ENCODE measurements at places on chromosomes 4 and X.

GRCh38 chrX:21645886-21646285 lies 12.2 kb downstream of the KLHL34 start:
- no peak for DNase-seq

DNA sequence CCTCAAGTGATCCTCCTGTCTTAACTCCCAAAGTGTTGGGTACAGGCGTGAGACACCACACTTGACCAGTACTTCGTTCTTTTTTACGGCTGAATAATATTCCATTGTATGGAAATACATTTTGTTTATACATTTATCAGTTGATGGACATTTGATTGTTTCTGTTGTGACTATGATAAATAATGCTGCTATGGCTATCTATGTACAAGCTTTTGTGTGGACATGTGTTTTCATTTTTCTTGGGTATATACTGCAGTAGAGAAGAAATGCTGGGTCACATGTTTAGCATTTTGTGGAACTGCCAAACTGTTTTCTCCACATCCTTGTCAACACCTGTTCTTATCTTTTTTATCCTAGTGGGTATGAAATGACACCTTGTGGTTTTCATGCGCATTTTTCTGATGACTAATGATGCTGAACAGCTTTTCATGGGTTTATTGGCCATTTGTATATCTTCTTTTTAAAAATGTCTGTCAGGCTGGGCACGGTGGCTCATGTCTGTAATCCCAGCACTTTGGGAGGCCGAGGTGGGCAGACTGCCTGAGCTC lies 37.3 kb downstream of the SAT1 start:
- DNase-seq, result no peak

DNA sequence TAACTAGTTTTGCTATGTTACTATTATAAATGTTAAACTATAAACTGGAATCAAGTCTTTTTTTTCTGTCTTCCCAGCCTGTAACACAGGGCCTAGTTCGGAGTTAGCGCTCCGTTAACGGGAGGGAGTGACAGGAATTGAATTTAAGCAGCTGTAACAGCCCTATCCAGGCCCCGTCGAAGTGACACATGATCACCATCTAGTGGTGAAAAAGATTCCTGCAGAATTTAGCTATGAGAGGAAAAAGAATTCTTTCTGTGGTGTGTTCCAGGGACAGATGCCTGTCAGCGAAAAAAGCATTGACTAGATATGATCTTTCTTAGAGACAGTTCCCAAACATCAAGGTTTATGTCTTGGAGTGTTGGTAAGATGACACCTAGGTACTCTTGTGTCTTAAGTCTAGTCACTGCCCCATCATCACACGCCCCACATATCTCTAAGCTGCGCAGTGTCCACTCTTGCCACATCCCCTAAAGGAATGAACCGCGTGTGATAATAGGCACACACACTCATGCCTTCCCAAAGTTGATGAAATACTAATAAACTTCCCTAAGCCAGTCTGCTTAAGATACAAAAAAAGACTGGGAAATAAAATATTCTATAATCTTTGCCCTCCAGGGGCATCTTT lies 2.1 kb downstream of the GAB3 start:
- no peak for DNase-seq

DNA sequence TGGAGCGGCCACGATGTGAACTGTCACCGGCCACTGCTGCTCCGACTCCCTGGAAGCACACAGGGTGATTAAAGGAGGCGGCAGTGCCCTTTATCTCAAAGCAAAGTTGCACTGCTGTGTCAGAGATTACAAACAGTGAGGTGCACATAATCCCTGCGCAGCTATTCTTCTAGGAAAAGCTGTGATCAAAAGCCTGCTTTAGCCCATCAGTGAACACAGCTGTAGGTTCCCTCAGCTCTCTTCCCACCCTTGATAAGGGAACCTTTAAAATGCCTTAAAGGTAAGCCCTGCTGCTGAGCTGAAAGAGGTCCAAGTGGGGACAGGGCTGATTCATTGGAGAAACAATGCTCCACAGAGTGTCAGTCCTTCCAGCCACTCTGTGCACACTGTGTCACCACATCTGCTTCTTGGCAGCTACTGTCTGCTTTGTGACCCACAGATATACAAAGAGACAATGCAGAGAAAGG lies 127.6 kb downstream of the EIF4E start:
- no peak for DNase-seq

DNA sequence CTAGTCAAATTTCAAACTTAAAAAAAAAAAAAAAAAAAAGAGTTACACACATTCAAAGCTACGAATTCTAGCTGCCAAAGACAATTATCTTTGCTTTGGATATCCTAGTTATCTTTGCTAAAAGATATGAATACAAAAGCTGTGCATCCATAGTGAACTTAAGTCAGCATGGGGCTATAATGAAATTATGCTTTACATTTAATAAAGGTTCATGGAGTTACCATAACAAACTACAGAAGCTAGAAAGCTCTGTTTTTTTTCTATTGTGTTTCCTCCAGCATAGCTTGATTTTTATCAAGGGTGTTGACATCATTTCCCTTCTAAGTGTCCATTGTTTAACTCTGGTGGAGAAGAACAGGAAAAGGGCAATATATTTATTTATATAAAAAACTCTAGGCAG lies 234.1 kb downstream of the ANKRD50 start:
- DNase-seq, result no peak

- DNase-seq, result no peak
These were observed 235.1 kb downstream of the NR3C2 start for GRCh38 chr4:148207068-148207467.

- no peak for DNase-seq
These were observed 37.5 kb upstream of the EDA2R start for GRCh38 chrX:66676413-66676812.

DNA sequence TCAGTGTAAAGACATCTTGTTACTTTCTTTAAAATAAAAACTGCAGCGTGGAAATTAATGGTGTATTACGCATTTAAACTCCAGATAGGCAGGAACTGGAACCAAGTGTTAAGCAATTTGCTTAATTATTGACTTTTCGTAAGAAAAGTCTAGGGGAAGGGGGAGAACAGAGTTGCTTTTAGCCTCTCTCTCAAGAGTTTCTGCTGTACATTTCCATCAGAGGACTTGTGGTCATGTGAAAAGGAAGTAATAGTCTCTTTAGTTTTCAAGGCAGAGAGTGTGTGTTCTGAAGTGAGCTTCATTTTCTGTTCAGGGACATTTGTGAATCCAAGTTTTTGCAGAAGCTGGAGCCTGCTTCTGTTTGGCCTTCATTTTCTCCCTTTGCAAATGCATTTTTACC lies 127.2 kb downstream of the UBE2K start:
- no peak for DNase-seq

DNA sequence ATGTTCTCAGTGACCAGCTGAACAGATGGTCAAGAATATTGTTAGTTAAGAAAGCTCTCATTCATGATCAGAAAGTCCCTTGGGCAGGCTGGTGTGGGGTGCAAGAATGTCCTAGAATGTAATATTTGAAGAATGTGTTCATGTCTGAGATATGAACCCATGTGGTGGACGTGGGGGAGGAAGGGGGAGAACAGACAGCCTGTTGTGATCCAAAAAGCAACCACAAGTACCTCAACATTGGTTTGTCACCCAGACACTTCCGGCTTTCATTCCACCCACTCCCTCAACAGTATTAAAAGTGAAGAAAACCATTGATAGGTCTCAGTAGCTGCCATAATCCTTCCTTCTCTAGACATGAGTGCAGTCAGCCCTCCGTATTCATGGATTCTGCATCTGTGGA lies 82.2 kb downstream of the MAML3 start:
- DNase-seq, result no peak

GRCh38 chrX:121864561-121864960 lies 817.2 kb downstream of the GLUD2 start:
- no peak for DNase-seq

DNA sequence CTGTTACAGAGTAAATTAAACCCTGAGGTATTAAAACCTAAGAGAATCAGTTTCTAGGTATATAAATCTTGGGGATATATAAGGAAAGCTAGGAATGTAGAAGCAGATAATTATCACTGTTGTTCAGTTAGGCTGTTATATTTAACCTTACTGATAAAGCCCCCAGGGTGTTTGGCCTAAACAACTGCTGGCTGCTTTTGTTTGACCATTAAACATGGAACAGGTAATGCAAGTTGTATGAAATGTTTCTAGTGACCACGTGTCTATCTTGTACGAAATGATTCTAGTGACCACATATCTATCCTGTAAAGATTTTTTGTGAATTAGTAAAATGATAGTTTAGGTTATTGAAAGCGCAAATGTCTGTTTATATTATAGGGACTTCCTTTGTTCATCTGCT lies 52.6 kb downstream of the SGMS2 start:
- no peak for DNase-seq

- DNase-seq, result no peak
These were observed 44.9 kb upstream of the SLC2A9 start for GRCh38 chr4:10066206-10066605.

DNA sequence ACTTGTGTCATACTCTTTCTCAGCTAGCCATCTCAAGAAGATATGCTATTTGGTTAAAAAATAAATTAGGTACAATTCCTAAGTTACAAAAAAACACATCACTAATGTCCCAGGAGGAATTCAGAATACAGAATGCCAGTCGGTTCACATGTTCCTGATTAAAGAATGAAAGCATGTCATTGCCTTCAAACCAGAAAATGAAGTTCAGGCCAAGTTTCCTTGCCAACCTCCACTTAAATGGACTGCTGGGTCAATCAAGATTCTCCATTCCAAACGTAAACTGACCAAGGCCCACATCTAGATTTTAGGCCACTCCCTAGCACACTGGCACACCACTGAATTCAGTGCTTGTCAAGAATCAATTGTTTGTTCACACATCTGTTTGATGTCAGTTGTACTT lies 6.5 kb downstream of the PIGA start:
- DNase-seq, result no peak

GRCh38 chr4:138297743-138298405 lies 55.7 kb upstream of the SLC7A11 start:
- no peak for DNase-seq

- no peak for DNase-seq
These were observed 104.5 kb upstream of the MAOA start for GRCh38 chrX:43551590-43551989.

DNA sequence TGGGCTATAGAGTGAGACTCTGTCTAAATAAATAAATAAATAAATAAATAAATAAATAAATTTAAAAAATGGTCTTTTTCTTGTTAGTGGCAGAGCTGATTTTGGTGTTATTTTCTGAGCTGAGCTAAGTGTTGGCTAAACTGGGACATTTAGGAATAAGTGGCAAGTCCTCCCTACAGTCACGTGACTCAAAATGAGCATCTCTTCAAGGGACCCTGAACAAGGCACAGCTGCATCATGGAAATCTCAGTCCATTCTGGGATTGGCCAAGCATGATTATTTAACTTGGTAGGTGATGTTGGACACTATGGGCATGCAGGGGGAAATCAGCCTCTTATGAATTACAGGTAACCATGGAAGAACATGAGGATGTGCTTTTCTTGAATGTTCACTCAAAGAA lies 42.0 kb downstream of the HAND2 start:
- no peak for DNase-seq

- no peak for DNase-seq
These were observed 1047.7 kb downstream of the STIM2 start for GRCh38 chr4:27908356-27908755.

GRCh38 chr4:151783867-151784266 lies 23.1 kb upstream of the GATB start:
- DNase-seq, result no peak

DNA sequence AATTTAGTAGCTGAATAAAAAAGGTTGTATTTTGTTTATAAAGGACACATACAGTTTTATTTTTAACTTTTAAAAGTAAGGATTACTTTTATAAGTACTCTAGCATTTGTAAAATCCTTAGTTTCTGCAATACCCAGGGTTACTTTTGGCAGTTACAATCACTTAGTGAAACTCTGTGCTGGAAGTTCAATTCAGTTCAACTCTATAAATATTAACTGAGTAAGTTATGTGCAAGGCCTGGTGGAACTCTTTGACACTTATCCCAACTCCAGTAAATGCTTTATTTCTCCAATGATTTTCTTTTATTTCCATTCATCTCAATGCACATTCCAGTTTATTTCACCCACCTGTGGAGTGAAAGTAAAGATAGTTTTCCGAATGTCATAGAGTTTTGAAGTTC lies 63.3 kb upstream of the HDAC8 start:
- no peak for DNase-seq

GRCh38 chr4:68337004-68337403 lies 12.9 kb downstream of the YTHDC1 start:
- no peak for DNase-seq

DNA sequence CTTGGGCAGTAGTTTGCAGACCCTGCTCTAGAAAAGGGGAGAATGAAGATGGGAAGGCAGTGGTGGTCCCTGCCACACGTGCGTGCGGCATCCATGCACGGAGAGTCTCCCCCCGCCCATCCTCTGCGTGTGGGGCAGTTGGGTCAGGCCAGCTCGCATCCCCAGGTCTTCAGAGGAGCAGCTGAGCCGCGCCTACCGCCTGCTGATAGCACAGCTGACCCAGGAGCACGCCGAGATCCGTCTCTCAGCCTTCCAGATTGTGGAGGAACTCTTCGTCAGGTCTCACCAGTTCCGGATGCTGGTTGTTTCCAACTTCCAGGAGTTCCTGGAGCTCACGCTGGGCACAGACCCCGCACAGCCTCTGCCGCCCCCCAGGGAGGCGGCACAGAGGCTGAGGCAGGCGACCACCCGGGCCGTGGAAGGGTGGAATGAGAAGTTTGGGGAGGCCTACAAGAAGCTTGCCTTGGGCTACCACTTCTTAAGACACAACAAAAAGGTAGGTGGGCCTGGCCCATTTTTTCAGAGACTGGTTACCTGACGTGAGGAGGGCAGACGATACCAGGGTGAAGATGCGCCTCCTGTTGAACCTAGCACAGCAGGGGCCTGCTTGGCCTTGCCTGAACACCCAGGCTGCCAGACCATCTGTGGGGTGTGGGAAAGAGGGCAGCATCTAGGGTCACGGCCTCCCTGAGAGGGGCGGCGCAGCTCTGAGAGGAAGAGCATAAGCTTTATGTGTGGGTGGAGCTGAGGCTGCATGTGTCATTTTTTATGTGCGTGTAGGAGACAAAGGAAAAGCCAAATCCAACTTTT lies 2.6 kb downstream of the UVSSA start:
- DNase-seq, result no peak

DNA sequence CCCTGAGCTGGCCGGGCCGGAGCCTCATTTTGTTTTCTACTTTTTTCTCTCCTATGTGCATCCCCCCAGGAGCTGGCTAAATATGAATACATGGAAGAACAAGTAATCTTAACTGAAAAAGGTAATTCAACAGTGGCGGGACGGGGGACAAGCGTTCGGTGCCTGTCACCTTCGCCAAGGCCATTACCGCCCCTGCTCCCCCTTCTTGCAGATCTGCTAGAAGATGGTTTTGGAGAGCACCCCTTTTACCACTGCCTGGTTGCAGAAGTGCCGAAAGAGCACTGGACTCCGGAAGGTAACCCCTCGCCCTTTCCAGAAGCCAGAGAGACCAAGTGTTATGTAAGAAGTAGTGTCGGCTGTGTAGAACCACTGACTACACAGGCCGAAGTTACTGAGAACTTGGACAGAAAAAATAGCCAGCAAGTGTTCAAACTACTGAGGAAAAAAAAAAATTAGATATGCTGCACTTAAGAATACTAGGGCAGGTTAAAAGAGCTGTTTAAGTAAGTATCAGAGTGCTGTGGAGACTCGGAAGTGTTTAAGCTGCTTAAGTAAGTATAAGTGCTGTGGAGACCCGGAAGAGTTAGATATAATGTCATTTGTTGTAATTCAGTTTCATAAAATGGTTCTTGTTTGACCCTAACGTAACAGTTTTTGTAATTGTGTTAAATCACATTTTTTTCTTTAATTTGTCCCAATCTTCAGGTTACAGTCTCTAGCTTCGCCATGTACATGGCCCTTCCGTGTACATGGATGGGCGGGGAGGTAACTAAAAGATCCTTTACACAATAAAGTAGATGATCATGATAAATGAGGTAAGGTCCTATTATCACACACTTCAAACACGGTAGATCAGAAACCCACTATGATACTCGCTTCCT lies 856 bp downstream of the SAT1 start:
- no peak for DNase-seq

Measured in NCI-H510A (cell line).